ENCODE measurements at places on chromosomes 4 and X.
A peak's percentile ranks its signal among the peaks of the same experiment; 100 is the strongest.

DNA sequence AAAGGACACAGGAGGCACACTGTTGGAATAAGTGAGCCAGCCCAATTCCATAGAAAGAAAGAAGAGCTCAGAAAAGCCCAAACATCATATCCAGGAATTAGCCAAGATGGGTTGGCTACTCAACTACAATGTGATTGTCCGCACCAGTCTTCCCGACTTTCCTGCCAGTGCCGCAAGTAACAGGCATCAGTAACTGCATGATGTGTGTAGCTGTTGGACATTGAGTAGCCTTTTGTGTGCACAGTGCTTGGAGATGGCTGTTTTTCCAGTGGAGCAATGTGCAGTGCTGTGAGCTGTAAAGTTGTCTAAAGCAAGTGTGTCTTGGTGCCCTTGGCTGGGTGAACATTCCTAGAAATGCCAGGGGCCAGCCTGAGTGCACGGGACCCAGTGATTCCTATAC is 29.2 kb upstream of the FAM193A start:
- no peak for DNase-seq

- peak; percentile 68 for DNase-seq
Observed at GRCh38 chrX:29662759-29663503, 552.4 kb upstream of the MAGEB2 start.

DNA sequence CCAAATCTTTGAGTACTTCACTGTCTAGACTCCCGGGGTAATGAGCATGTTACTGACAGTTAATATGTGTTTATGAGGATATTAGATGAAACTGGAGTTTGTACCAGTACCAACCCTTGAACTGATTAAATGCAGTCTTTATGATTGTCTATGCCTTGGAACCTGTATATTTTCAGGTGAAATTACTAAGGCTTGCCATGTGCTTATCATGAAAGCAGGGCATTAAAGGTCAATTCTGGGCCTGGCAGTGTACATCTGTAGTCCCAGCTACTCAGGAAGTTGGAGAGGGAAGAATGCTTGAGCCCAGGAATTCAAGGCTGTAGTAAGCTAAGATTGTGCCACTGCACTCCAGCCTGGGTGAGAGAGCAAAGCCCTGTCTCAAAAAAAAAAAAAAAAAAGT is 27.6 kb downstream of the PHEX start:
- no peak for DNase-seq

DNA sequence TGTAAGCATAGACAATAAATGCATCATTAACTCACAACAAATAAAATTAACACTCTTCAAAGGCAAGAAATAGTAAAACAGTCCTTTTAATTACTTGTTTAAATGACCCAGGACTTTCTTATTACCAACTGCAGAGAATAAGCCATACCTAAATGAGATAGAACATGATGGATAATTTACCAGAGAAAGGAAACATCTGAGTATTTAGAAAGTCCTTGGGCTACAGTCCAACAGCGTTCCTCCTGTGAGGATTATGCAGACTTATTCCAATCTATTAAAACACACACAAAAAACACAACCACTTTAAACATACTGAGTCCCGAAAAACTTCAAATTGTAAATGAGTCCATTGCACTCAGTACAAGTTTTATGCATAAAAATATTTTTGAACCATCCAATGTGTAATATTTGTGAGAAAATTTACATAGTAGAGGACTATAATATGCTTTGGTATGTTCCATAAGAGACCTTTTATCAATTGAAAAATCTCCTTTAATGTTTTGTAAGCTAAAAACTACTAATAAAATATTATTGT is 129.2 kb downstream of the NR3C2 start:
- DNase-seq: no peak

DNA sequence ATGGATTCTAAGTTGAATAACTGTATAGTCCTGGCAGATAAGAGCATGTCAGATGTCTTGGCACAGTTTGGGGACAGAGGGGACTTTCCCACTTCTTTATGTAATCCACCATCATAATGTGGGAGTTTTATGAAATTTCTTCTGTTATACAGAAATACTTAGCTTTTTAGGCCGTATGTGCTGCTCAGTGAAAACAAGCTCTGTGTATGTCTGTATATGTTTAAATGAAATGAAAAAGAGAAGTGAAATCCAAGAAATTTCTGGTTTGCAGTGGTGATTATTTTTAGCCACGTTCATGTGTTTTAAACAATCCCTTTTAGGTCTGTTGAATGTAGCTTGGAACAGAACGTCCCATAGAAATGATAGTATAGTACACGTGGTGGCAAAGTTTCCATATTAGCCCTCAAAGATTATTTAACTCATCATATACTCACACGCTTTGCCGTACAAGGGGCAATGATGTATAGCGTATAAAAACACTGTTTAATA is 41.0 kb downstream of the GAB1 start:
- DNase-seq: no peak

DNA sequence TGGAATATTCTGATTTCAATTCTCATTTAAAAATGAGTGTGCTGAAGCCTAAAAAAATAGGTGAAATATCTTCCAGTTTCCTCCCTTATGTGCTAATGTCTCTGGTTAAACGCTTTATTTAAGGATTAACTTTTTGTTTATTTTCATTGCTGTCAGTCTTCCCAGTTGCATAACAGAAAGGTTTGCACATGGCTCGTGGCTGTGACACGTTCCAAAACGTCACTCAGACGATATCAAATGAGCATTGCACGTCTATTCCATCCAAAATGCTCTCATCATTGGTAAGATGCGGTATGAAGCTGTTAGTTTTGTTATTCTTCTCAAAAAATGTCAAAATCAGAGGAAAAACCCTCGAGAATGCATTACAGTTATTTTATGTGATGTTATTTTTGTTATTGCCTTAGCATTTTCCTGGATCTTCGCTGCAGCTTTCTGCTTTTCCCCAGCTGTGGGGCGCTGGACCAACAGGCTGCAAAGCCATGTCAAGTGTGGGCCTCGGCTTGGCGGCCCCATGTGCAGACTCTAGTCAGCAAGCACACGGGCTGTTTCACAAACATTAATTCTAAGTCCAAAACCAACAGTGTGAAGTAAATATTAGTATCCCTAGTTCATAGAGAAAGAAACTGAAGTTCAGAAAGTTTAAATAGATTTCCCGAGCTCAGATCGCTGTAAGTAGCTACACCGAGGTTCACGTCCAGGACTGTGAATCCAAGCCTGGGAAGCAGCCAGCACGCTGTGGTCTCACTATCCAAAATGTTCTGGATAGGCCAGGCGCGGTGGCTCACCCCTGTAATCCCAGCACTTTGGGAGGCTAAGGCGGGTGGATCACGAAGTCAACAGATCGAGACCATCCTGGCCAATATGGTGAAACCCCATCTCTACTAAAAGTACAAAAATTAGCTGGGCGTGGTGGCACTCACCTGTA is 793.4 kb upstream of the FRG1 start:
- DNase-seq: no peak
